Mucosa of gallbladder (tissue), 1 donor: ENCODE measurements at places on chromosomes 13 and 19. TPM values are rescaled to one million over a fixed set of nuclear protein-coding genes. Genes with fewer than 3 reads are reported as not detected.

Gene ZNF134
- total RNA-seq: 19.0 TPM

Gene OLFM2
- total RNA-seq: 10.8 TPM

Gene TEX101
- total RNA-seq: not detected

Gene COL5A3
- total RNA-seq: 5.9 TPM

Gene FXYD3
- 139 TPM for total RNA-seq

Gene ZNF99
- total RNA-seq: 0.14 TPM

Gene TTC9B
- total RNA-seq: not detected

Gene U2AF1L4
- 23.9 TPM for total RNA-seq

Gene CYP4F8
- 2.0 TPM for total RNA-seq

Gene ZNF177
- total RNA-seq: 3.4 TPM

Gene SACS
- 8.4 TPM for total RNA-seq

DNA sequence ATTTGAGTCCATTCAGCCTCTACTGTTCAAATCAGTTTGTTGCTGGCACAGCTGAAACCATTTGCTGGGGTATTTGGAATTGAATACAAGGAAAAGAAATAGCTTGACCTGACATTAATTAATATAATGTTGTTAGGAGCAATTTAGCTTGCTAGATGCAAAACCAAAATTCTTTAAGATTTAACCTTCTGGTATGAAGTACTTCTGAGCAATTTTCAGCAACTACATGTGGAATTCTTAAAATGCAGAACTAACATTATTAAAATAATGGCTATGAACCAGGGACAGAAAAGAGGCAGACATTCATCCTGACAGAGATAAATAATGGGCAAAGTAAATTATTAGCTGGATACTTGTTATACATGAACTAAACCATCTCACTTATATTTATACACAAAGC is 160.0 kb upstream of the MIR17HG start:
- no peak for DNase-seq

GRCh38 chr13:23551213-23552008 is 18.8 kb upstream of the TNFRSF19 start:
- no peak for DNase-seq

DNA sequence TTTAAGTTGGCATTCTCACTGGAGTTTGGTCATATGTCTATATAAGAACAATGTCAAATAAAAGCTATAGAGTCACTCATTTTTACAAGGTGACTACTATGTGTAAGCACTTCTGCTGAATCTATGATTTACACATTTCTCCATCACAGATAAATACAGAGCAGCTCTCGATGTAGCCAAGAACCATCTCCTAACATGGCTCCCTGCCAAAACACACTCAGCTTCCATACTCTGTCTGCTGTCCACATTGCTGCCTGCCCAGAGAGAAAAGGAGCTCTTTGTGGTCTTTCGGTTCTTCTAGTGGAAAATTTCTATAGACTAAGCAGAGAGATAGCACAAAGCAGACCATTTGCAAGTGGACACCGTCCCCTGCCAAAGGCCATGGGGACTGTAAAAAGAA is 190.9 kb upstream of the KLF12 start:
- no peak for DNase-seq

- DNase-seq: no peak
Measured at GRCh38 chr19:49591731-49592485, 926 bp downstream of the PRR12 start.

GRCh38 chr13:79775830-79776229 is 294.9 kb downstream of the NDFIP2 start:
- peak; percentile 35 for DNase-seq

DNA sequence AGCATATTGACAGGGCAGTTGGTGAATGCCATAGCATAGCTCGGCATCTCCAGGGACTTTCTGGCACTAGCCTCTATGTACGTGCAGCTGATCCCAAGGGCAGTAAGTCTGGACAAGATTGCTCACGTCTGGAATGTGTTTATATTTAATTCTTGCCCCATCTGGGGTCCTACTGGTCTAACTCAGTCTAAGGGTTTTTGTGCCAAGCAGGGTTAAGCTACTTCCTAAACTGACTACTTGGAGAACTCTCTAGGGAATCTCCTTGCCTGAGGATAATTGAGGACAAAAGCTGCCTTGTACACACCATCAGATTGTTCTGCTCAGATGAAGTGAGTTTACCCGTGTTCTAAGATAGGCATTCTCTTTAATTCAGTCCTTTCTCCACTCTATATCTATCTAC is 358.1 kb downstream of the MYO16 start:
- DNase-seq: no peak

GRCh38 chr19:45762870-45763631 is 6.0 kb downstream of the SIX5 start:
- DNase-seq: no peak

DNA sequence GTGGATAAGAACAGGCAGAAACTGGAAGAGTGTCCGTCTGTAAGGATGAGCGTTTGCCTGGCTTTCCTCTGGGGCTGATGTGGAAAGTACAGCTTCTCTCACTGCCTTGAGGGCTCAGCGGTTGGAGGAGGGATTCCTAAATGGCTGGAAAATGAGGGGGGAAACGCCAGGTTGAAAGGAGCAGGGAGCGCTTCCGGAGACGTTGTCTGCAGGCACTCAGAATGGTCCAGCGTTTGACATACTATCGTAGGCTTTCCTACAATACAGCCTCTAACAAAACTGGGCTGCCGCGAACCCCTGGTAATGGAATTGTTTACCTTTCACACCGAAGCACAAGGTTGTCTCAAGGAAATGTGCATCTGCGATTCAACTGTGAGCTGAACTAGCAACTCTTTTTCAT is 39.9 kb downstream of the MRPL57 start:
- no peak for DNase-seq

DNA sequence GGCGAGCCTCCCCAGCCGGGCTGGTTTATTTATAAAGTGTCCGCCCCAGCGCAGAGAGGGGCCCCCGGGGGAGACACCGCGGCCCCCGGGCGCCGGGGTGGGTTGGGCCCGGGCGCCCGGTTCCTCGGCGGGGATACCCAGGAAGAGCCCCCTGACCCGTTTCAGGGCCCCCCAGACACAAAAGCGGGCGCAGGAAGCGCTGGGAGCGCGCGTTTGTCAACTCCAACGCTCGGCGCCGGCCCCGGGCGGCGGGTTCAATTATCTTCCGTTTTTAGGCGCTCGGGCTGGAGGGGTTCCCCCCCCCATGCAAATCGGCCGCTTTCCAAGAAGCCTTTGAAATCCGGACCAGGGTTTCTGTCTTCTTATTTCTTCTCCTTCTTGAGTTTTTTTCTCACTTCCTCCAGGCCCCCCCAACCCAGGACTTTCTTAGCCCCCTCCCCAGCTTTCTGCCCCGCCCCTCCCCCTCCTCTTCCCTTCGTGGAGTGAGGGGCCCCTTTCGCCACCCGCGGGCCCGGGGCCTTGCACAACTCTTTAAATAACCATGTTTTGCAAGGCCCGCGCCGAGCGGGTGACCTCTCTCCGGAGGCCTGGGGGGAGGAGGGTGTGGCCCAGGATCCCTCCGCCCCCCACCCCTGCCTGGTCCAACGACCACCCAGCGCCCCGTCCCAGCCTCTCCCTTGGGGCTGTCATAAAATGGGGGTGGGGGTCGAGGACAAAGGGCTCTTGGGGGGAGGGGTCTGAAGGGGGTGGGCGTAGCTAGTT is 935 bp downstream of the ARID3A start:
- DNase-seq: no peak

DNA sequence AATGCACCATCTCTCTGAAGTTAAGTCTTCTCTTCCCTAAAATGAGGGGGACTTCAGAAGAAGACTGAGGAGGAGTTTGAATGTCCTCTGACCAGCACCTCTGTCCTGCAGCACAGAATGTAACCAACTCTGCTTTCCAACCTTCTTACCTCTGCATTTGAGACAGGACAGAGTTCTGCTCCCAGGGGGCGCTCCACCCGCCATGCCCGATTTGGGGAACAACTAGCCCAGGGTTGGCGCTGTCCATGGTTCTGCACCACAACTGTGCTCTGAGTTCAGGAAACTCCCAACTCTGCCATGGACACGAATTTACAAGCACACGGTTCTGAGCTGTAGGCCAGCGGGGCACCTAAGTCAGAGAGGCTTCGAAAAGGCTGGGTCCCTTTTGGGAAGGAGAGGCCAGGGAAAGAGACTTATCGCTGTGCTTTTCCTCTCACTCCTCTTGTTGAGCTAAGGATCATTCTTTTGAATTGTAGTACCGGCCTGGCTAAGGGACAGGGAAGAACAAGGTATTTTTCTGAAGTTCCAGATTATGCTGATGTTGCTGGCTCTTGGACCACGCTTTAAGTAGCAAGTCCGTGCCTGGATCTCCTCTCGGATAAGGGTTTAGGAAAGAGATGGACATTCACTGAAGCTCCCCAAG is 22.2 kb downstream of the SIGLEC5 start:
- peak; percentile 83 for DNase-seq

DNA sequence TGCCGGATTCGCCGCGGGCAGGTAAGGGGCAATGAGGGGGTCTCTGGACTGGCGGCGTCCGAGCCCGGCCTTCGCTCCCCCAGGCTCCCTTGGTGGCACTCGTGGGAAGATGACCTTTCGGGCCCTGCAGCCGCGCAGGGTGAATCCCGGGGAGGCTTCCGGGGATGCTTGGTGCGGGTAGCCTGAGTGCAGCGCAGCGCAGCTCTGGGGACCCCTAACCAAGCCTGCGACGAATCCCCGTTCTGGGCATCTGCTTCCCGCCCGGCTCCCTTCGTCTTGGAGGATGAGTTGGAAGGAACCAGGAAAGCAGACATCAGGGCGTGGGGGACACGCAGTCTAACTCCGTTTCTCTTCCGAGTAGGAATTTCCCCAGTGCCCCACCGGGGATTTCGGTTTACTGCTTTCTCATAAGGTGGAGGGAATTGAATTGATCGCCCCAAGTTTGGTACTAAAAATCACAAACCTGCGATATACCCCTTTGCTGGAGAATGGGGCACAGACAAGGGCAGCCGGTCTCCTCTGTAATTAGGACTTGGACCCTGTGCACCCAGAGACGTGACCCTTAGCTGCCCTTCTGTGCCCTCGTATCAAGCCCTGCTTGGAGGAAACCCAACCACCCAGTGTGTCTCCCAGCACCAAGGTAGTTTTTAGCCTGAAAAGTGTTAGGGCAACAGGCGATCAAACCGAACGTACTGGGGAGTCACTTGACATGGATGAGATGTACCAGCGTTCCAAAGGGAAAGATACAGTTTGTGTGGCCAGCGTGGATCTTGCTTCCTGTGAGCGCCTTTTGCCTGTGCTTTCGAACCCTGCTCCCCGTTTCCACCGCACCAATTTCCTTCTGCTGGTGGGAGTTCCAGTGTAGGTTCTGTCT is 1.0 kb downstream of the GPC5 start:
- DNase-seq: no peak

GRCh38 chr19:7928741-7929701 is 3.1 kb upstream of the CTXN1 start:
- DNase-seq: no peak

- no peak for DNase-seq
Measured at GRCh38 chr19:35160629-35161433, 6.3 kb downstream of the FXYD5 start.

GRCh38 chr19:6253954-6254733 is 25.6 kb downstream of the MLLT1 start:
- no peak for DNase-seq

- no peak for DNase-seq
Measured at GRCh38 chr13:46720189-46720588, 76.8 kb downstream of the ESD start.

- DNase-seq: peak; percentile 54
Measured at GRCh38 chr13:46179491-46179908, 2.5 kb downstream of the LCP1 start.

DNA sequence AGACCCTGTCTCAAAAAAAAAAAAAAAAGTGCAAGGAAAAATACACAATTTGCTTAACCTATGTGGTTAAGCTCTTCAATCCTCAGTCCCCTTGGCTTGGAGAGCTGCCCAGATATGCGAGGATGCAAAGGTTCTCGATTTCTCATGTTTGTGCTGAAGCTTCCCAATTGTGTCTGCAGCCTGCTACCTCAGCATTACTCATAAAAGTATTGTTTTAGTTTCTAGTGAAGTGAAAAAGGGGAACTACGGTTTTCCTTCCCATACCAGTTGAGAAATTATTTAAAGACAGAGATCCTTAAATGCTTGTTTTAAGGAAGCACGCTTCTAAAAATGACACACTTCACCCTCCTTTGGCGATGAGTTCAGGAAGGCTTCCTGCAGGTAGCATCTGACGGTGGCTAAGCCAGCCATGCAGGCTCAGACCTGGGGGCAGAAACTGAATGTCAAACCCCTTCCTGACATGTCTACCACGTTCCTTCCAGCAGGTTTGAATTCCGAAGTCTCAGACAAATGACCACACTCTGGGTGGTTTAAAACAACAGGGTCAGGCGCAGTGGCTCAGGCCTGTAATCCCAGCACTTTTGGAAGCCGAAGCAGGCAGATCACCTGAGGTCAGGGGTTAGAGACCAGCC is 47.9 kb downstream of the RUBCNL start:
- DNase-seq: peak; percentile 38

DNA sequence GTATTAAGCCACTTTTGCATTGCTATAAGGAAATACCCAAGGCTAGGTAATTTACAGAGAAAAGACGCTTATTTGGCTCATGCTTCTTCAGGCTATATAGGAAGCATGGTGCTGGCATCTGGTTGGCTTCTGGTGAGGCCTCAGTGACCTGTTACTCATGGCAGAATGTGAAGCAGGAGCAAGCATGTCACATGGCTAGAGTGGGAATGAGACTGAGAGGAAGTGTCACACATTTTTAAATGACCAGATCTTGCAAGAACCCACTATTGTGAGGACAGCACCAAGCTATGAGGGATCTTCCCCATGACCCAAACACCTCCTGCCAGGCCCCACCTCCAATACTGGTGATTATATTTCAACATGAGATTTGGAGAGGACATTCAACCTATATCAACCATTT is 25.7 kb upstream of the IGFL4 start:
- no peak for DNase-seq

DNA sequence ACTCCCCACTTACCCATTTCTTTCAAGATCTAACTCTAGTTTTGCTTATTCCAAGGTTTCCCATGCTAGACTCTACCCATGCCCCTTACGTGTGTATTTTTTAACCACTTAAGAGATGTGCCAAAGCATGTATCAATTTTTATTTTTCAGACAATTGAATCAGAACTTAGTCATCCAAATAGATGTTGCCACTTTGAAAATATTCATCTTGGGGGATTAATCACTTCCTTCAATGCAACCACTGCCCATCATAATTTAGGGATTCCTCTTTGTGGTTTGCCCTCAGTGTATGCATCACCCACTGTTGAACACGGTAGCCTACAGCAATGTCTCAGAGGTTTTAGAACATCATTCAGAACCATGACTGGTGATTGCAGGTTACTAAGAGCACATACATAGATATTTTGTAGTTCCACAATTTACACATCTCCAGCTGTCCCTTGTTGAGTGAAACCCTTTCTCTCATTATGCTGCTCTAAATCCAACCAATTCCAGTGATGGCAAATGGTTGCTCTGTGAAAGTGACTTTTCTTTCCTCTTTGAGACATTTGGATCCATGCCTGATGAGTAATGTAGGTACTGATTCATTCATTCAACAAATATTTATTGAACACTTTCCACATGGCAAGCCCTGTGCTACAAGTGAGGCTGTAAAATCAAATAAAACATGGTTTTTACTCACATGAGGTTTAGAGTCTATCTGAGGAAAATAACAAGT is 60.6 kb upstream of the SERP2 start:
- DNase-seq: no peak

- DNase-seq: no peak
Measured at GRCh38 chr13:107866941-107867623, 348.3 kb downstream of the LIG4 start.

GRCh38 chr13:26503826-26504594 is 53.5 kb upstream of the WASF3 start:
- no peak for DNase-seq

GRCh38 chr13:24539500-24540165 is 27.1 kb upstream of the PARP4 start:
- DNase-seq: no peak

GRCh38 chr19:23263396-23263795 is 13.2 kb upstream of the ZNF724 start:
- no peak for DNase-seq
